ENCODE measurements at places on chromosomes 13 and 19. TPM values are rescaled to one million over a fixed set of nuclear protein-coding genes. Genes with fewer than 3 reads are reported as not detected.

- H3K4me3 ChIP-seq: no peak overlapping the region
- no peak for DNase-seq
- H3K36me3 ChIP-seq: no peaks in the 10 kb centered on the region
- H3K27me3 ChIP-seq: no peaks in the 10 kb centered on the region
Observed at GRCh38 chr13:29020314-29020713, 200.2 kb downstream of the MTUS2 start.

GRCh38 chr13:110868720-110869119 lies 46.1 kb downstream of the ANKRD10 start:
- H3K27me3 ChIP-seq: peaks cover 54% of the 10 kb centered on the region
- H3K36me3 ChIP-seq: no peaks in the 10 kb centered on the region
- no peak for DNase-seq
- H3K4me3 ChIP-seq: no peak overlapping the region
- no peak overlapping the region for H3K27ac ChIP-seq
- H3K4me1 ChIP-seq: no peaks in the 10 kb centered on the region

Gene PRODH2
- total RNA-seq: not detected

Gene FAM98C
- 9.3 TPM for total RNA-seq

DNA sequence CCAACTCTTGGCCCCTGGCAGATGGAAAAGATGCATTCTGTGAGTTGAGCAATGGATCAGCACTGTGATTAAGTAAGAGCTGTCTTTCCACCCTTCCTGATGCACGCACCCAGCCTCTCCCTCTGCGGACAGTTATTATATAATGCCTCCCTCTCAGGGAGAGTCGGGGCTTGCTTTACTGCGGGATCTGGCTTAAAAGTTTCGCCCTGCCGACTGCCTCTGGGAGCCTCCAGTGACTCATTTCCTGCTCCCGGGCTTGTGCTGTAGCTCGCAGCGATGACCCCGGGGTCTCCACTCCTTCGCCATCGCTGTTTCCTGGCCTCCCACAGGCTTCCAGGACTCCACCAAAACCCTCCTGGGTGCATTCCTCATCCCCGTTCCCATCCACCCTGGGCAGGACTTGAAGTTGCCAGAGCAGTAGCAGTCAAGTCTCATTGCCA lies 107.4 kb upstream of the SLC7A1 start:
- no peak overlapping the region for H3K27ac ChIP-seq
- no peak overlapping the region for H3K4me3 ChIP-seq
- no peaks in the 10 kb centered on the region for H3K4me1 ChIP-seq
- peaks cover 27% of the 10 kb centered on the region for H3K27me3 ChIP-seq

GRCh38 chr19:17554968-17555479 lies 425 bp upstream of the COLGALT1 start:
- peak overlapping the region; percentile 77 for H3K27ac ChIP-seq
- H3K4me3 ChIP-seq: peak overlapping the region; percentile 80
- H3K36me3 ChIP-seq: peaks cover 17% of the 10 kb centered on the region
- DNase-seq: no peak
- peaks cover 7% of the 10 kb centered on the region for H3K4me1 ChIP-seq
- H3K27me3 ChIP-seq: no peaks in the 10 kb centered on the region

DNA sequence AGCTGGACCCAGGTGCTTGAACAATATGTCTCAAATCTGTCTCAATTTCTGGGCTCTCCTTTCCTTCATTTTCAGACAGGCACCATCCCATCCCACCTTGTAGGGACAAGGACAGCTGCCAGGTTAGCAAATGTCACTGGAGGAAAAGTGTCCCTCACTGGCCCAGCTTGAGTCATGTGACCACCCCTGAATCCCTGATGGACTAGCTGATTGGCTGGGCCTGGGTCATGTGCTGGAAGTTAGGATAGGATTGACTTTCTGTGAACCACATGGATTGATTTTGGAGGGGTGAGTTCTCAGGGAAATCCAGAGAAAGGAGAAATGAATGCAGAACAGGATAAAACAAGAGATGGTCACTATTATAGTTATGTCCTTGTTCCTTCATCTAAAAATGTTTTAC lies 28.2 kb upstream of the FXYD3 start:
- no peak overlapping the region for H3K27ac ChIP-seq
- DNase-seq: no peak
- H3K36me3 ChIP-seq: no peaks in the 10 kb centered on the region
- peaks cover 6% of the 10 kb centered on the region for H3K4me1 ChIP-seq
- peaks cover 12% of the 10 kb centered on the region for H3K27me3 ChIP-seq

DNA sequence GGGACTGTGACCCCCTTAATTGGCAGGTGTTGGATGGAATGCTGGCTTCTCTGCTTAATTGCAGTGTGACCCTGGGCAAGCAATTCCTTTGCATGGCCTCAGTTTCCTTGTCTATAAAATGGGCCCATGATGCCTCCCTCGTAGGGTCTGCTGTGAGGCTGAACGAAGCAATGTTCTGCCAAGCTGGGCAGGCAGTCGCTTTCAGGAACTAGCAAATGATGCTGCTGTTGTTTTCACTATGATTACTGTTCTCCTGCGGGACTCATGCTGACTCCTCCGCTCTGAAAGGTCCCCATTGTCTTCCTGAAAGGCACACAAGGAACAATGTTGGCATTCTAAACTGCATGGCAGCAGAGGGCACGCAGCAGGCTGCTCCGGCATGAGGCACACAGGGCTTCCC lies 6.8 kb downstream of the BICRA start:
- peaks cover 5% of the 10 kb centered on the region for H3K36me3 ChIP-seq
- no peak for DNase-seq
- no peaks in the 10 kb centered on the region for H3K27me3 ChIP-seq
- H3K4me3 ChIP-seq: no peak overlapping the region
- peaks cover 33% of the 10 kb centered on the region for H3K4me1 ChIP-seq

- no peak overlapping the region for H3K4me3 ChIP-seq
- DNase-seq: no peak
- no peak overlapping the region for H3K27ac ChIP-seq
- H3K4me1 ChIP-seq: no peaks in the 10 kb centered on the region
- H3K27me3 ChIP-seq: peaks cover 29% of the 10 kb centered on the region
- no peaks in the 10 kb centered on the region for H3K36me3 ChIP-seq
Observed at GRCh38 chr13:25062479-25062878, 33.5 kb upstream of the PABPC3 start.

DNA sequence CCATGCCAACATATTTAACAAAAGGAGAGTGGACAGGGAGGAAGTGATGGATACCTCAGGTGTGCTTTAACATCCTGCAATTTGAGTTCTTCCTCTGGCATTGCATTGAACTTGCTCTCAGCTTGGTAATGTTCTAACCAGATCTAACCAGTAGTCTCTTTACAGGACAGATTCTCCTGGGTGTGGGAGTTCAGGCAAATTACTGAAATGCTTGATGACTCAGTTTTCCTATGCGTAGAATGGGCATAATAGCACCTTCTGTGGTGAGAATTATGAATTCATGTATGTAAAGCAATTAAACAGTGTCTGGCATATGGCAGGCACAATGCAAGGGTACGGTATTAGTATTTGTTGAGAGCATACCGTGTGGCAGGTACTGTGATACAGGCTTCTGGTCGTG lies 3.6 kb downstream of the AKAP11 start:
- H3K36me3 ChIP-seq: peaks cover 39% of the 10 kb centered on the region
- H3K27ac ChIP-seq: peak overlapping the region; percentile 80
- H3K27me3 ChIP-seq: no peaks in the 10 kb centered on the region
- H3K4me1 ChIP-seq: peaks cover 54% of the 10 kb centered on the region
- H3K4me3 ChIP-seq: peak overlapping the region; percentile 46

DNA sequence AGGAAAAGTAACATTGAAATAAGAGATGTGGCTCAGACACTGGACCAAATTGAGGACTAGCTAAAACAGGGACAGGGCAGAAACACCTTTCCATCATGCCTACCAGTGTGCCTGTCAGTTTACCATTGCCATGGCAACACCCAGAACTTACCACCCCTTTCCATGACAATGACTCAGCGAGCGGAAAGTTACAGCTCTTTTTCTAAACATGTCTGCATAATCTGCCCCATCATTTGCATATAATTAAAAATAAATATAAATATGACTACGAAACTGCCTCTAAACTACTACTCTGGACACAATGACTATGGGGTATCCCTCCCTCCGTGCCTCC lies 96.0 kb downstream of the UBL3 start:
- no peaks in the 10 kb centered on the region for H3K36me3 ChIP-seq
- H3K4me1 ChIP-seq: peaks cover 8% of the 10 kb centered on the region
- DNase-seq: peak; percentile 19

DNA sequence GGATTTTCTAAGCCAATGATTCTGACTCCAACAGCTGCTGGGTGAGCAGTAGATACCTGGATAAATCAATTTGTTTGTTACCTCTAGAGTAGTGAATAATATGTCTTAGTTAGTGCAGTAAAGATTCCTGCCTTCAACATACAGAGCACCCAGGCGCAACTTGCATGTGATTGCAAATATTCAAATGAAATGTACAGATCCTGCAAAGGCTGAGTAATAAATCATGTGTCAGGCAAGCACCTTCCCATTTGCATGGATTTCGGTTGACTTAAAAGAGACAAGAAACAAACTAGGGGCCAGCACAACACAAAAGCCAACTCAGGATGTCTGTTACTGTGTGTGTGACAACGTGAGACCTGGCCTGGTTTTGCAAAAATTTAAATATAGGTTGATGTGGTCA lies 79.7 kb downstream of the TNFSF11 start:
- peaks cover 71% of the 10 kb centered on the region for H3K27me3 ChIP-seq
- H3K36me3 ChIP-seq: no peaks in the 10 kb centered on the region
- no peak overlapping the region for H3K27ac ChIP-seq
- DNase-seq: no peak

- no peak overlapping the region for H3K4me3 ChIP-seq
- no peak for DNase-seq
- H3K27ac ChIP-seq: no peak overlapping the region
- no peaks in the 10 kb centered on the region for H3K27me3 ChIP-seq
- H3K36me3 ChIP-seq: no peaks in the 10 kb centered on the region
Observed at GRCh38 chr19:4136680-4137088, 12.8 kb upstream of the MAP2K2 start.

Gene ATP5F1D
- total RNA-seq: 175 TPM

DNA sequence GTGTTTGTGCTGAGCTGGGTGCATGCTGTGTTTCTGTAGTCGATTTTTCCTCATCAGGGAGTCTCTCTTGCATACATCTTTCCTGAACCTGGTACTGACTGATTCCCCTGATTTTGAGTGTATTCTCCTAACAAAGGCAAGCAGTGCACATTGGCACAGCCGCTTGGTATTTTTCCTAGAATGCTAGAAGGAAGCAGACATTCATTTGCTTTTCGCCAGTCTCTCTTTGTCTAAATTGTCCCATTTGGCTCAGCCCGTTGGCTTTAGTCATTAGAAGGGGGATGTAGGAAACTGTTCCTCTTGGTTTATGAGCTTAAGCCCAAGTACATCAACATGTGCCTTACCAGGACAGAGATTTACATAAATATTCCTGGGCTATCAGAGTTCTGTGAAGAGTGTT lies 266.1 kb upstream of the TMTC4 start:
- no peak overlapping the region for H3K4me3 ChIP-seq
- H3K36me3 ChIP-seq: no peaks in the 10 kb centered on the region
- peaks cover 17% of the 10 kb centered on the region for H3K27me3 ChIP-seq
- H3K27ac ChIP-seq: no peak overlapping the region
- no peak for DNase-seq

DNA sequence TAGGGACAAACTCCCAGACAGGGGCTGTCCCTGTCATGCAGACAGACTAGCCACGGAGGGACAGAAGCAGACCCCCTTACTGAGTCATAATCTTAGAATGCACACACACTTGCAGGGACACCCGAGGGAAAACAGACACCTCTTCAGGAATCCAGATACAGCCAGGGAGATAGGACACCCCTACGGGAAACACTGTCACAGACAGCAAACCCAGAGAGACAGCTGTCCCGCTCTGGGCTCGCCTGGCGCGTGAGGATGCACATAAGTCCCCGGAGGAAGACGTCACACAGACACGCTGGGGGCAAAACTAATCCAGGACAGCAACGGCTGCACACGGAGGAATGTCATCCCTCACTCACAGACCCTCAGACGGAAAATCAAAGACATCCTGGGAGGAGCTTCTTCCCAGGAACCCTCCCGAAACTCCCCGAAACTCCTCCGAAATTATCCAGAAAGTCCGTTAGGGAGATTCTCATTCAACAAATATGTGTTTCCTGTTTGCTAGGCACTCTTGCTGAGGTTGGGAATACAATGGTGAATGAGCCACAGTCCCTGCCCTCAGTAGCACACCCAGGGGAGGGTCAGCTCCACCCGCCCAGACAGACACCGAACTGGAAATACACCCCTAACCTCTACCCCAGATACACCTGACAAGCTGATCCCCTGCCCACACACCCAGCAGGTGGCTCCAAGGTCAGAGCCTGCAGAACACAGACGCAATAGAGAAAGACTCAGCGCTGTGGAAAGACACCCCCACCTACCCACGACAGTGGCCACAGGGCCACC lies 15.2 kb upstream of the TOMM40 start:
- no peaks in the 10 kb centered on the region for H3K36me3 ChIP-seq
- H3K27ac ChIP-seq: no peak overlapping the region
- no peak for DNase-seq
- no peaks in the 10 kb centered on the region for H3K27me3 ChIP-seq
- peaks cover 11% of the 10 kb centered on the region for H3K4me1 ChIP-seq

Gene APLP1
- 0.68 TPM for total RNA-seq

Gene OR7G3
- total RNA-seq: not detected

GRCh38 chr13:113635709-113636108 lies 22.3 kb downstream of the ATP4B start:
- H3K4me3 ChIP-seq: no peak overlapping the region
- H3K36me3 ChIP-seq: peaks cover 58% of the 10 kb centered on the region
- no peaks in the 10 kb centered on the region for H3K27me3 ChIP-seq
- H3K4me1 ChIP-seq: peaks cover 25% of the 10 kb centered on the region
- H3K27ac ChIP-seq: no peak overlapping the region

- H3K4me1 ChIP-seq: peaks cover 58% of the 10 kb centered on the region
- H3K27me3 ChIP-seq: no peaks in the 10 kb centered on the region
- H3K36me3 ChIP-seq: peaks cover 31% of the 10 kb centered on the region
- peak overlapping the region; percentile 87 for H3K4me3 ChIP-seq
- DNase-seq: no peak
Observed at GRCh38 chr19:34998777-34999497, 1.2 kb upstream of the GRAMD1A start.

DNA sequence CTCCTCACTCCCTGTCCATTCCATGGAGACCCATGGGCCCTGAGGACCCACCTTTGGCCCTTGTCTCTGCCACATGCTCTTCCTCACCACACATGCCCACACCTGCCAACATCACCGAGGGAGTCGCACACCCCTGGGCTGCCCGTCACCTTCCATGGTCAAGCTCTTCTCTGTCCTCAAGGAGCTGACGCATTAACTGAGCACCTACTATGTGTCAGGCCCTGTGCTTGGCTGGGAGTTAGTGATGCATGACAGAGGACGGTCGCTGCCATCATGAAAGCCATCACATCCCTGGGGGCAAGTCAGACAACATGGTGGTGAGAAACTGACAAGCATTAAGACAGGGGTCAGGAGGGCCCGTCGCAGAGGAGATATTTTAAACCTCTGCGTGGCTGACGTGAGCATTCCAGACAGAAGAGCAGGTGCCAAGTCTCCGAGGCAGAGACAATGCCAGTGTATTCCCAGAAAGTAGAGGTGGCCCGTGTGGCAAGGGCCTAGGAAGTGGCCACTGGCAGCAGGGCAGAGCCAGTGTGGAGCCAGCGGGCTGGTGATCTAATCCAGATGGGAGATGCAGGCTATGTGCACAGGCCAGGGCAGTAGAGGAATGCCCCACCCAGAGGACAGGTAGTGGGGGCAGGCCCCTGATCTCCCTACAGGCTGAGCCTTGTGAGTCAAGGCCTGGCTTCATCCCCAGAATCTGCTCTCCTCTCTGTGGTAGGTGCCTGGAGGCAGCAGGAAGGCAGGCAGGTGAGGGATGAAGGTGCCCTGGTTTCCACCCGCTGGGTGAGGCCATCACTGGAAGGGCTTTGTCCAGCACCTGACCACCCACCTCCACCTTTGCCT lies 21.2 kb downstream of the ELAVL1 start:
- no peak for DNase-seq
- H3K27me3 ChIP-seq: no peaks in the 10 kb centered on the region
- H3K36me3 ChIP-seq: peaks cover 29% of the 10 kb centered on the region
- H3K27ac ChIP-seq: no peak overlapping the region

Data from activated naive CD8-positive, alpha-beta T cell treated with anti-CD3 and anti-CD28 coated beads for 36 hours (primary cell).